ENCODE measurements at places on chromosomes 4 and X.
A peak's percentile ranks its signal among the peaks of the same experiment; 100 is the strongest.

DNA sequence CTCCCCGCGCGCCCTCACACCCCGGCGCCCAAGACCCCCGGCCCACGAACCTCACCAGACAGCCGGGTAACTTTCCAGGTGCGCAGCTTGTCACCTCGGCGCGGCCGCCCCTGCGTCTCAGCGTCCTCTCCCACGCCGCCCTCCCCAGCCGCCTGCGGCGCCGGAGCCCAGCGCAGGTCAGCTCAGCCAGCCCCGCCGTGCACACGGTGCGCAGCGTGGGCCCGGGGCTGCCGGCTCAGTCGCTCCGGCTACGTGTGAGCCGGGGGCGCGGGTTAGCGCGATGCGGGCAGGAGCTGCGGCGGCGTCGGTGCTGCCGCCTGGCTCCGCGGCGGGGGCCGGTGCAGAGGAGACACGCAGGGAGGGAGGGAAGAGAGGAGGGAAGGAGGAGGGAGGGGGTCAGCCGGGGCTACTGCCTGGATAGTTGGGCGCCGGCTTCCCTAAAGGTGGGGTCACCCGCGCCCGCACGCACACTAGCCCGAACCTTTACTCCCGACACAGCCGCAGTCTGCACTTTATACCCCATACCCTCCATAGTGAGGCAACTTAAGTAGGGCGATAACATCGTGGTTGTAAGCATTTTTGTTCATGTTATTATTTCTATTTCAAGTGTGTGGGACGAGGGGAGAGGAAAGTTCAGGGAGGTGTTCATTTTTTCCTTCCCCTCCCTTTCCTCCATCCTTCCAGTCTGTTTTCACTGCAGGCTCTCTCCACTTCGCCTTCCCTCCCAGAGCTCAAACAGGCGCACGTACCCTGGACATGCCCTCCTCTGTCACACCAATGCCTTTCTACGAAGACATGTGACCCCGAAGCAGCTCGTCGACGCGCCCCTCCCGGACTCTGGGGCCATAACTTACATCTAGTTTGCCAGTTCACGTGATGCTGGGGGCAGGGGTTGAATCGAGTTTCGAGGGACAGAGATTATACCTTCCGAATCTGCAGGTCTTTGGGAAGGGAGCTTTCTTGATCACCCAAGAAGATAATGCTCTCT, at the start of gene PRKG2:
Gene PRKG2, minus strand, starts transcription at position 342 of the 988 bp plus-strand sequence. CDS start 10,175 bp downstream, outside the sequence.
- DNase-seq = no peak

DNA sequence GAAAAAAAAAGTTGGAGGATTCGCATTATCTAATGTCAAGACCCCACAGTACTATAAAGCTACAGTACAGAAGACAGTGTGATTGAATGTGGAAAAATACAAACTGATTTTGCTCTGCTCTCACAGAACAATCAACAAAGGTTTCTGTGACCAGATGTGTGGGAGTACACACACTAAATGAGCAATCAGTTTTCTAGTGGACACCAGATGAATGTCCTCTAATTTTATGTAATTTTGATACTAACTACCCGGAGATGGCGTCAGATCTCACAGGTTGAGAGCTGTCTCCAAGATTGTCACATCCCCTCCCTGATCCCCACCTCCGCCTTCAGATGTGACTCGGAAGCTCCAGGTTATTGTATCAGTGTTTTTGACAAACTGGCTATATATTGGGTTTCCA, 81.9 kb upstream of the HUWE1 start:
- peak; percentile 18 for DNase-seq

- DNase-seq = no peak
These were observed 90.7 kb upstream of the JADE1 start for GRCh38 chr4:128718768-128719167.

DNA sequence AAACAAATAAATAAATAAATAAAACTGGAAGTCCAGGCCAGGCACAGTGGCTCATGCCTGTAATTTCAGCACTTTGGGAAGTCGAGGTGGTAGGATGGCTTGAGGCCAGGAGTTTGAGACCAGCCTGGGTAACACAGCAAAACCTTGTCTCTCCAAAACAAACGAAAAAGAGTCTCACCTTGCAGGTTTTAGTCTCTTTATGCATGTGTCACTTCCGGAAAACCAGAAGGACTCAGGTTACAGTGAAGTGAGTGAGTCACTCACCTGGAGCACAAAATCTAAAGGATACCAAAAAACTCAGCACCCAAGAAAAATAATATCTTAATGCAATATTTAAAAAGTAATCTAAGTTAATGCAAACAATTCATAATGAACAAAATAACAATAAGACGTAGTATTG, 20.1 kb upstream of the SLC34A2 start:
- DNase-seq = no peak

- DNase-seq = no peak
These were observed 228.4 kb downstream of the DHRSX start for GRCh38 chrX:2272337-2272736.

DNA sequence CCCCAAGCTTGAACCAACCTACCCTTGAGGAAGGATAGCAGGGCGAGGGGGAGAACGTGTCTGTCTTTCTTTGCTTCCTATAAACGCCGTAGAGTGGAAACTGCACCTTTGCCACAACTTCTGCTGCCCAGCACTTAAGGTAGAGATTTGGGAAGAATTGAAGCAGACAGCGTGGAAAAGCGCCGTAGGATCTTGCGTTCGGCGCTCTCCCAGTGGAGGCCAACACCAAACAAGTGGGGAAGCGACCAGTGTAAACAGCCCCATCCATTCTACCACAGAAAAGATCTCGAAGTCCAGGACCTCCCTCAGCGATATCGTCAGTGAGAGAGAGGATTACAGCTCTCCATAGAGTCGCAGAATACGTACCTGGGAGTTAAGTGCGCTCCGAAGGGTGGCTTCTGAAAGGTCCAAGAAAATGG, 3.9 kb upstream of the NKX6-1 start:
- DNase-seq = no peak

DNA sequence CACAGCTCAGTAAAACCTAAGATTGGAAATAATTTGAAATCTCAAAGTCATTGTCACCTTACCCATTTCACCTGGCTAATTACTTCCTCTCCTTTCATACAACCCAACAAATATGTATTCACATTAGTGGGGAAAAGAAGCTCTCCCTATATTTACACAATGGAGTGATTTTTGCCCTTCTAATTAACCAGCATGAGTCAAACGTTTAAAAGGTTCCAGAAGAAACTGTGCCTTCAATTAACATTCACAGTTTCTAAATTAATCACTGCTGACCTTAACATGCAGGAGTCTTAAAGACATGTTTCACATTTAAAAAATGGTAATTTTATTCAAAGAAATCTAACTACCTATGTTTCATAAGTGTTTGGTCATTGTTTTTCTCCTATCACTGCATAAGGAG, 254.6 kb downstream of the CBLL2 start:
- DNase-seq = no peak

GRCh38 chr4:132384709-132385108, 764.4 kb upstream of the PCDH10 start:
- no peak for DNase-seq

- no peak for DNase-seq
These were observed 194.4 kb upstream of the CPEB2 start for GRCh38 chr4:14807856-14808255.

DNA sequence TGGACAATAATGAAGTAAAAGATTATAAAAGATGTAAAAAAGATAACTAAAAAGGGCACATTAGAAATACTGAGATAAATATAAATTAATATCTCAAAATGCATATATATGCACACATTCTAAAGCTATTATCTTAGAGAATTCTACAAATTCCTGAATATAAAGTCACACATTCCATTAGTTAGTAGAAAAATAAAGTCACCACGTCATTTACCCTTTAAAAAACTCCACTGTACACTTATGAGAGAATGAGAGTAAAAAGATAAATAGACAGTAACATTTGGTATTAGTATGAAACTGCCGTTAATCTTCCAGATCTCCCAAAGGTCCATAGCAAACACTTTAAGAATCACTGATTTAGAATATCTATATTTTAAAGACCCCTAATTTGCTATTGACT, 67.2 kb upstream of the IL15 start:
- DNase-seq = no peak

GRCh38 chr4:1124818-1125217, 11.5 kb upstream of the RNF212 start:
- no peak for DNase-seq

DNA sequence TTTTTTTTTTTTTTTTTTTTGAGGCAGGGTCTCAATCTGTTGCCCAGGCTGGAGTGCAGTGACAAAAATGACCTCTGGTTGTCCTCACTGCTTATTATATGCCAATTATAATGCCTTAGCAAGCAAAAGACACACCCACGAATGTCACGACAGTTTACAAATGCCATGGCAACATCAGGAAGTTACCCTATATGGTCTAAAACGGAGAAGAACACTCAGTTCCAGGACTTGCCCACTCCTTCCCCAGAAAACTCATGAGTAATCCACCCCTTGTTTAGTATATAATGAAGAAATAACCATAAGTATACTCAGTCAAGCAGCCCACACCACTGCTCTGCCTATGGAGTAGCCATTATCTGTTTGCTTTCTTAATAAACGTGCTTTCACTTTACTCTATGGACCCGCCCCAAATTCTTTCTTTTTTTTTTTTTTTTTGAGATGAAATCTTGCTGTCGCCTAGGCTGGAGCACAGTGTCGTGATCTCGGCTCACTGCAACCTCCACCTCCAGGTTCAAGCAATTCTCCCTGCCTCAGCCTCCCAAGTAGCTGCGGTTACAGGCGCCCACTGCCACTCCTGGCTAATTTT, 106.2 kb downstream of the SMIM20 start:
- peak; percentile 31 for DNase-seq

DNA sequence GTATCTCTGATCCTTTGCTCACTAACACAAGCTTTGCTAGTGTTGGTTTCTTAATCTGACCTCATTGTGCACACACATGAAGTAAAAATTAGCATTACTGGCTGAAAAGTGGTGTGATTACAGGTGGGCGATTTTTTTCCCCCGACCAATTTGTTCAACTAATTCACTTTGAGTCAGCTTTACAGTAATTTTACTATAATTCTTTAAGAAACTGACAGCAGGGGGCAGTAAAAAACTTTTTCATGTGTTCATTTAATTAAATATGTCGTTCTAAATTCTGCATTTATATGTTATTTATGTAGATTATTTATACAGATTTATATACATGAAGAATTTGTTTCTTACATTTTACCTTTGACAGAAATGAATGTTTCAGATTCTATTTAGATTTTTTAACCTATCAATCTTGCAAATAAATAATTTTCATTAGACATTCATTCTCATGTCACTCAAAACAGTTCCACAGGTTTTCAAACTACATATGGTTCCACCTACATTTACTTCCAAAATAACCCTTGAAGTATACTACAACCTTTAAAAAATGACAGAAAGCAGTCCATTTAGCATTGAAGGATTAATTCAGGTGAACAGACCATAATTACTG, 17.5 kb downstream of the PALLD start:
- DNase-seq = peak; percentile 38

DNA sequence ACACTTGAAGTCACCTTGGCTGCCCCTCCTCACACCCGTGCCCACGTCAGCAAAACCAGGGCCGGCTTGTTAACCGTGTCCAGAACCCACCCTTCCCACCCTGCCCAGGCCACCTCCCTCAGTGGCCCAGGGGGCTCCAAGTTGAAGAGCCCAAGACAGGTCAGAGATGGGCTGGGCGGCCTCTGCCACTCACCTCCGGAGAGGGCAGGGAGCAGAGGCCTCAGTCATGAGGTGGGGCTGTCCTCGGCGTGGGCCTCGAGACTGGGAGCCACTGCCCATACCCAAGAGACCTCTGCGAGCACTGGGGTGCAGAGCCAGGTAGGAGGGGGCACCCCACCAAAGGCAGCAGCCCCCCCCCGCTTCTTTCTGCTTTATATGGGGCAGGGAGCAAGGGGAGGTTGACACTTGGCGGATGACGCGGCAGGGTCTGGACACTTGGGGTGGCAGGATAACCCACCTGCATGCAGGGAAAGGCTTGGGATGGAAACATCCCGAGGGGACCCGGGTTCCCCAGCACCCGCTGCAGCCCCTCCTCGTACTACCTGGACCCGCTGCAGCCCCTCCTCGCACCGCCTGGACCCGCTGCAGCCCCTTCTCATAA, 38.0 kb upstream of the SPON2 start:
- no peak for DNase-seq

- DNase-seq = peak; percentile 5
These were observed 1826.0 kb downstream of the STIM2 start for GRCh38 chr4:28686618-28687017.

DNA sequence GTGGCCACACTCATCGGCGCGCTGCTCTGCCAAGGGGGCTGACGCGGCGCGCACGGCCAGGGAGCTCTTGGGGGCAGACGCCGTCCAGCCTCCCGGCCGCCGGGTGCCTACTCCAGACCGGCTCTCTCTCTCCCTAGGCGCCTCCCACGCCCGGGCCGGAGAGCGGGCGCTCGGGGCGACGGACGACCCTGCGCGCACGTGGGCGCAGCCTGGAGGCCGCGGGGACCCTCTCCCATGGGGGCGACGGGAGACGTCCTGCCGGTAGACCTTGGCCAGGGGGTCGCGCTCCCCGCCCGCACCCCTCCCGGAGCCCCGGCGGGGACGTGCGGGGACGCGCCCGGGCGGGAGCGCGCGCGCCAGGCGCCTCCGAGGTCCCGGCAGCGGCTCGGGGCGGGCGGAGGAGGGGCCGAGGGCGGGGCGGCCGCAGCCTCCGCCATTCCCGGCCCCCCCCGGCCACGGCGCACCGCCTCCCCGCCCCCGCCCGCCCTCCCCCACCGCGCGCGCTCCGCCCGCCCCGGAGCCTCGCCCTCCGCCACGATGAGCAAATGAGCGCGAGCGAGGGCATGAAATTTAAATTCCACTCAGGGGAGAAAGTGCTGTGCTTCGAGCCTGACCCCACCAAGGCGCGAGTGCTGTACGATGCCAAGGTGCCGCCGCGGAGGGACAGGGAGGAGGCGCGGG, at the start of gene MSL3:
Gene MSL3, plus strand, starts transcription at position 519 of the 681 bp plus-strand sequence. Its CDS starts 27 bp downstream, at position 546.
- DNase-seq = no peak

- peak; percentile 63 for DNase-seq
These were observed 20.4 kb upstream of the SFRP2 start for GRCh38 chr4:153809307-153809706.

GRCh38 chr4:82903737-82904136, 3.2 kb downstream of the THAP9 start:
- peak; percentile 66 for DNase-seq

GRCh38 chr4:37762294-37762990, 64.0 kb upstream of the PGM2 start:
- peak; percentile 42 for DNase-seq

DNA sequence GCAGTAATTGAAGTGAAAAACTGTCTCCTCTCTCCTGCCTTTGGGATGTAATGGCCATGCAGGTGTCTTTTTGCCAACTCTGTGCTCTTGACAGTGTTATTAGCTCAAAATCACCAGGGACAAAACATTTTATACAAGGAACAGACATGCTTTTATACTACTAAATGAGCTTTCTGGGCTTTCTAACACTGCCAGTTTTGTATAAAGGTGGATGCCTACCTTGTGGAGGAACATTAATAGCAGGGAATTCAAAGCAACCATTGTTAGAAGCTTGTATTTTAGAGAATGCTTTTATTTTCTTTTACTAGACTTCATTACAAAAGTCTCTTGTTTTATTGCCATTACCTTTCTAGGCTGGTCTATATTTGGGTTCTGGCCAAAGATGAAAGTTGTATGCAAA, 54.7 kb upstream of the ARSJ start:
- no peak for DNase-seq

GRCh38 chrX:53190363-53190960, 34.5 kb downstream of the KDM5C start:
- DNase-seq = no peak

All from activated CD4-positive, alpha-beta T cell treated with anti-CD3 and anti-CD28 coated beads, Interleukin-2, amount 50 U/mL, for 16 hours (primary cell).